H7 (cell line): ENCODE measurements at places on chromosomes 5 and 9.

- no peak for DNase-seq
Observed at GRCh38 chr9:21685502-21685901, 116.9 kb upstream of the MTAP start.

DNA sequence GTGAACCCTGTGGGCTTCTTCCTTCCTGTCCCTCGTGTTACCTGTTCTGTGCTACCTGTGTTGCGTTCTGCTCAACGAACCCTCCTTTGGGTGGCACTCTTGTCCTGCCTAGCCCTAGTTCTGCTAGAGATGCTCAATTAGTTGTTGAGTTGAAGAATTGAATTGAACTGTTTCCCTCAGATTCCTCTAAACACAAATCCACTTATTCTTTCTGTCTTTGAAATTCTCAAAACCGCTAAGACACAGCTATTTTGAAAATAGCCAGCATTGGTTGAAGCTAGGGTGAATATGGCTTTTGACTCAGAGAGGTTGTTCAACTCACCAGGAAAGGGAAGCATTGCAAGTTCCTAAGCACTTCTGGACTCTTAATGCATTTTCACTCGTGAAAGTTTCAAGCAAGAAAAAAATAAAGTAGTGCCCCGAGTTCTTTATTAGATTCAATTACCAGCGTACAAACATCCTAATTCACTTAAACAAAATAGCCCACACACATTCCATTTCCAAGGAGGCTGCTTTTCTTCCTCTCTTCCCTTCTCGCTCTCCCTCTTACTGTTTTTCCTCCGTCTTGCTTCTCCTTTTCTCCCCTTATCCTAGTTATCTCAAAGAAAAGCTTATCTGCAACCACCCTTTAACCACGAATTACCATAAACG, 642 bp upstream of the ITGA1 start:
- DNase-seq = peak; percentile 24

- no peak for DNase-seq
Observed at GRCh38 chr5:84016085-84016484, 295.4 kb upstream of the HAPLN1 start.

GRCh38 chr5:56522960-56523359, 289.8 kb upstream of the ANKRD55 start:
- DNase-seq = no peak

GRCh38 chr5:144463481-144464223, 293.0 kb downstream of the KCTD16 start:
- DNase-seq = no peak

- peak; percentile 43 for DNase-seq
Observed at GRCh38 chr5:160198146-160198545, 31.2 kb upstream of the FABP6 start.

GRCh38 chr9:77770340-77770739, 122.2 kb upstream of the GNA14 start:
- DNase-seq = no peak

DNA sequence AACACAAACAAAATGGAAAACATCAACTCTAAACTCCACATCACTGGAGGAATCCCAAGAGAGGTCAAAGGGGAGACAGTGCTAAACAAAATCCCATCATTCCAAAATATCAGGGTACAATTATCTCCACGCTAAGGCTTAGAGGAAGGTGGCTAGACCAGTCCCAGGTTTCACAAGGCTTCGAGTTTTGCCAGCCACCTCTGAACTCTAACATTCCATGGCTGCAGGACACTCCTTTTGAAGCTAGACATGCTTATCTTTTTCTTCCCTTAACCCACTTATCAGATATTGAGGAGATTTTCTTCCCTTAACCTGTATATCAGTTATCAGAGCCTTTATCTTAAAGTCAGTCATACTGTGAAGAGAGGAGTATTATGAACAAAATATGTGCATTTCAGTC, 53.3 kb downstream of the GLDC start:
- DNase-seq = no peak

- DNase-seq = no peak
Observed at GRCh38 chr9:20382460-20383071, 239.7 kb downstream of the MLLT3 start.

DNA sequence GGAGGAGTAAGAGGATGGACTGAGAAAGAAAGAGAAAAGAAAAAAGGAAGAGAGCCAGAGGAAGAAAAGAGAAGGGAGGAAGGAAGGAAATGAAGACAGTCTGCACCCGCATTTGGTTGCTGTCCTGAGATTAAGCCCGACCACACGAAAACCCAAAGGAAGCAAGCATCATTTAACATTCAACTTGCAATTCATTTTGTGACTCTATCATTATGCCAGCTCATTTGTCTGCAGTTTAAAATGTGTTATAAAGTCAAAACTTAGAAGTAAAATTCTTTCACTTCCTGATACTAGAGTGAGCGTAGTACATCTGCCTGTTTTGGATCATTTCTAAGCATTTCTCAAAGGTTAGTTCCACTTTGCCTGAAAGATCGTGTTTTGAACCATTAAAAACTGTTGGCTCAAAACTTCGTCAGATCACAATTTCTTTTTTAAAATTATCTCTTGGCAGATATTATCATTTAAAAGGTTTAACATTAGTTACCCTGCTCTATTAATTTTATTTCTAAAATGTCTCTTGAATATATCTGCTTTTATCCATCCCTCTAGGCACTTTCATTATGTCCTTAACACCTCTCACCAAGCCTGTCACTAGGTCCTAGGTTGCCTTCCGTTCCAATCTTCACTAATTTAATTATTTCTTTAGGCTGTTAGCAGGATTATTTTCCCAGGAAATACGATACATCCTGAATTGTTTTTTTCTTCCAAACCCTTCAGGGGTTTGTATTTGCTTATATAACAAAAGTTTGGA, 240.9 kb downstream of the TLE4 start:
- DNase-seq = no peak

GRCh38 chr9:132169672-132170392, 8.0 kb downstream of the NTNG2 start:
- peak; percentile 95 for DNase-seq

DNA sequence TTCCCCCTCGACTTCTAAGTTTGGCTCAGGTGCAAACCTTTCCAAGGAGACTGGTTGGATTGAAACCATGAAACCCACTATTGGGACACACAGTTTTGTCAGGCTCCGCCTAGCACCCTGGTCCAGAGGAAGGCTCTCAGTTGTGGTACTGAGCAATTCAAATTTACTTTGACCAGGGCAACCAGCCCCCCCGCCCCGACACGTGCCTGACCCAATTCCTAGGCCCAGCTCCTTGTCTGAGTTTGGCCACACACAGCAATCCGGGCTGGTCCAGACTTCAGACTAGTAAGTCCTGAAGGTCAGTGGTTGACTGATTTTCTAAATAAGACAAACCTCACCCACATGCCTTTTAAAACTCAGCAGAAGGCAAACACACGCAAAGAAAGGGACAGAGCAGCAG, 132.7 kb downstream of the SLC12A2 start:
- no peak for DNase-seq

GRCh38 chr5:151157426-151158286, at the start of gene ANXA6:
Gene ANXA6, minus strand, starts transcription at chr5:151157779. Its CDS starts 9,878 bp downstream, at chr5:151147901.
- peak; percentile 97 for DNase-seq

DNA sequence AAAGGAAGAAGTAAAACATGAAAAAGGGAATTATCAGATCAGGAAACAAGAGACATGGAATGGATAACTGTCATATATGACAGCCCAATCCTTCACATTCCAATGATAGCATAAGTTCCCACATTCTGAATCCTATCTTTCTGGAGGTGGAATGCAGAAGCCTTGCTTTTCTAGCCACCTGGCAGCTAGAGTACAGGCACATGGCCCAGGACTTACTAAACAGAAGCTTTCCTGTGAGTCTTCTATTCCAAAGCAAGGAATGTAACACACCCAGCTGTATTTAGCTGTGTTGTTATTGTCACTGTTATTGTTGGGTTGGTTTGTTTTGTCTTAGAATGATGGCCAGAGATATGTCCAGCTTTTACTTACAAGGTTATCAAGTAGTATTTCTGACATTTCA, 780.5 kb upstream of the ZNF608 start:
- no peak for DNase-seq

GRCh38 chr9:98852460-98852734, 44.9 kb downstream of the GALNT12 start:
- DNase-seq = no peak
